ENCODE measurements at places on chromosomes 13 and 19.

GRCh38 chr19:58084596-58085347 is 13.3 kb downstream of the ZSCAN18 start:
- no peak for DNase-seq

- DNase-seq = no peak
Measured at GRCh38 chr19:42249149-42249750, 5.7 kb downstream of the ERF start.

DNA sequence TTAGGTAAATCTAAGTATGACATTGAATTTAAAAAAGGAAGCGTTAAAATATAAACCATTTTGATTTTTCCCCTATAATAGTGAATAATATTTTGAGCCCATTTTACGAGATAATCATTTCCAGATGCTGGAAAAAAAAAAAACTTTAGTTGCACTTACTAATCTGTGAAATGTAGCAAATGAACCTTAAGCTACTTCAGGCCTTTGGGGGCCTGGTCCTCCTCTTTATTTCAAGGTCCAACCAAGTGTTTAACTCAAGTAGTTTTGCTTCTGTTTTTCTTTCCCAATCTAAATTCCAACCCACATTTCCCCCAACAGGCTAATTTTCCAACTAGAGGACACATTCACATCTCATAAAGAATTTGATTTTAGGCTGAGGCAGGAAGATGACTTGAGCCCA is 101.2 kb downstream of the TNFRSF19 start:
- DNase-seq = no peak

GRCh38 chr13:48234566-48235340 is 1.7 kb downstream of the ITM2B start:
- no peak for DNase-seq

- no peak for DNase-seq
Measured at GRCh38 chr13:74052402-74052928, 81.7 kb downstream of the KLF12 start.

GRCh38 chr13:77521194-77521593 is 14.3 kb upstream of the SCEL start:
- no peak for DNase-seq

GRCh38 chr13:99403458-99403971 is 96.3 kb upstream of the GPR183 start:
- DNase-seq = no peak

DNA sequence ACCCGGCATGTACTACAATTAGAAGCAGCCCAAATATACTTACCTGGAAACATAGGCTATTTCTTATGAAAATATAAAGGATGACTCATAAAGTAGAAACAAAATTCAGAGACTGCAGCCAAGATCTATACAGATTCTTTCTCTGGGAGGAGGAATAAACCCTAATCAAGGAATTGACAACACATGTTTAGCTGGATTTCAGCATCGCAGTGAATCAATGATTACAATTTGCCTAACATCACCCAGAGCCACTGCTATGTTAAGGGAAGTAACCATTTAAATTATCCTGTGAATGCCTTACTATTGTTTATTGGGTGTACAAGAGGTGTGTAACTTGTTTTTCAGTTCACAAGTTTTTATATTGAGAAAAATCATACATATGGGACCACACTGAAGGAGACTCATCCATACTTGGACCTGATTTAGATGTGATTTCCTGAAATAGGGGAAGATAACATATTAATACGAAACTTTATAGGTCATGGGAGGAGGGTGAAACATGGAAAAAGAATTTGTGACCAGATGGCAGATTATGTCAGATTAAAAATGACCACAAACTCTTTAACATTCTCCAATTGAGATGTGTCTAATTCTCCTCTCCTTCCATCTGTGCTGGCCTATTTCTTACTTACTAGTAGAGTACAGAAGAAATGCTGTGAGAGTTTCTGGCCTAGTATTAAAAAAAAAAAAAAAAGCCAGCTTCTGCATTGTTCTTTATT is 1168.4 kb downstream of the SLITRK1 start:
- no peak for DNase-seq

DNA sequence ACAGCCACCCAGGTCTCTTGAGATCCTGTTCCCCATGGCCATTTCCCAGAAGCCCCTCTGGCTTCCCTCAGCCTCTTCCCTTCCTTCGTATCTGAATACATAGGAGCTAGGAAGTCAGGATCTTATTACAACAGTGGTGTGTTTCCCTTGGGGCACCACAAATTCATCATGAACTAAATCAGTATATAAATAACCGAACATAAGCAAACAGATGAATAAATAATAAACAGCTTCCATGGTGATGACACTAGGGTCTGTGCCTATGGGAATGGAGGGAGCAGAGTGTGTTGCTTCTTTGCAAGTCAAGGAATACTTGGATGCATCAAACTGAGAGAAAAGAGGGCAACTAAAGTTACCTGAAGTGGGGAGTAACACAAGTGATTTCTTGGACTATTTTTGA is 527.6 kb downstream of the LMO7 start:
- no peak for DNase-seq

Data from activated CD8-positive, alpha-beta memory T cell treated with anti-CD3 and anti-CD28 coated beads, Interleukin-2, amount 50 U/mL, for 4 hours (primary cell).